ENCODE measurements at places on chromosomes 16 and 17. TPM values are rescaled to one million over a fixed set of nuclear protein-coding genes. Genes with fewer than 3 reads are reported as not detected.

The MYO15A gene
- total RNA-seq = 0.44 TPM

The TM4SF5 gene
- total RNA-seq = not detected

- no peak for DNase-seq
Observed at GRCh38 chr16:19127674-19128131, 13.9 kb downstream of the ITPRIPL2 start.

The MYH11 gene
- total RNA-seq = not detected

- no peak for DNase-seq
Observed at GRCh38 chr17:77127735-77128361, 12.9 kb upstream of the SEC14L1 start.

The HAGH gene
- total RNA-seq = 23.4 TPM

GRCh38 chr16:31440516-31441184 is 1.9 kb downstream of the ZNF843 start:
- no peak for DNase-seq

DNA sequence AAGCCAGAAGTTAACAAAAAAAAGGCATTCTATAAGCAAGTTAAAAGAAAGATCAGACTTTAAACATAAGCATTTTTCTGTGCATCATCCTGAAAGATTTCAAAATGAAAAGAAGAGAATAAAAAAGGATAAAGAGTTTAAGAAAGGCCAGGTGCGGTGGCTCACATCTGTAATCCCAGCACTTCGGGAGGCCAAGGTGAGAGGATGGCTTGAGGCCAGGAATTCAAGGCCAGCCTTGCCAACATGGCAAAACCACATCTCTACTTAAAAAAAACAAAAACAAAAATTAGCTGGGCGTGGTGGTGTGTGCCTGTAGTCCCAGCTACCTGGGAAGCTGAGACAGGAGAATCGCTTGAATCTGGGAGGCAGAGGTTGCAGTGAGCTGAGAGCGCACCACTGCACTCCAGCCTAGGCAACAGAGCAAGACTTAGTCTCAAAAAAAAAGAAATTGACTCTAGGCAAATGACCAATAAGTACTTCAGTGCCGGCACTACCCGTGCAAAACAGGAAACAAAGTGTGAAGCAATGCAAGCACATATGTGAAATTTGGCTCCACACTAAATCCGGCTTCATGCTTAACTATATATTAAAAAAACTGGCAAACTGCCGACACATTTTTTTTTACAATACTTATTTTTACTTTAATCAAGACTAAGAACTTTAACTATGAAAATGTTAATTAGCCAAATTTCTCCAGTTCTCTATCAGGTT is 83.2 kb upstream of the C17orf78 start:
- DNase-seq = peak; percentile 46

DNA sequence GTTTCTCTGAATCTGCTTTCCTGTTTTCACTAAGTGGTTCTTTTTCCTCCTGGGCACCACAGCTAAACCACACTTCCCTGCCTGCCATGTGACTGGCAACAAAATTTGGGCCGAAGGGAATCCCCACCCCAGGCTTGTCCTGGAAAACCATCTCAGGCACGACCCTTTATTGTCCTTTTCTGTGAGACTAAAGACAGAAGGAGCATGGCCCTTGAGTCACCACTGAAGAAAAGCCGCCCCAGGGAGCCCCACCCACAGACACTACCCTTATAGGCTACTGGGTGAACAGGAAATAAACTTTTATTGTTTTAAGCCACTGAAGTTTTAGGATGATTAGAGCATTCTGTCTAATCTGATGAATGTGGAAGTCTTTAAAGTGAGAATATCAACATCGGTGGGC is 88.6 kb upstream of the BRD7 start:
- DNase-seq = no peak

The NAGS gene
- 0.50 TPM for total RNA-seq

- no peak for DNase-seq
Observed at GRCh38 chr16:81592353-81592866, 147.8 kb downstream of the CMIP start.

- no peak for DNase-seq
Observed at GRCh38 chr16:57038166-57038565, 48.8 kb downstream of the NLRC5 start.

GRCh38 chr16:85513649-85514048 is 99.5 kb upstream of the GSE1 start:
- no peak for DNase-seq

DNA sequence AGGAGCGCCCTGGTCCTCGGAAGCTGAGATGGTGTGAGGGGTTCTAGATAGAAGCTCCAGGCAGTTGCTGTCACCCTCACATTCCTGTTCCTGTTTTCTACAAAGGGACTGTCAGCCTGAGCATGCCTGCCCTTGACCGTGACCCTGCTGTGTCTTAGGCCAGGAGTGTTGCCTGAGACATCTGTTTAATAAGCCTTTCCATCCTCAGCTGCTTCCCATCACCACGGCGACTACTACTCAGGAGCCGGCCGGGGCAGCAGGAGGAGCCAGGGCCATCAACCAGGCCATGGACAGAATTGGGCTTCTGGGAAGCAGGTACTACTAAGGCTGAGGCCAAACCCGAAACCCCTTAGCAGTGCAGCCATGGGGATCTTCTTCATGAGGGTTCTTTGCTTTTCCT is 151.4 kb downstream of the KATNIP start:
- no peak for DNase-seq

DNA sequence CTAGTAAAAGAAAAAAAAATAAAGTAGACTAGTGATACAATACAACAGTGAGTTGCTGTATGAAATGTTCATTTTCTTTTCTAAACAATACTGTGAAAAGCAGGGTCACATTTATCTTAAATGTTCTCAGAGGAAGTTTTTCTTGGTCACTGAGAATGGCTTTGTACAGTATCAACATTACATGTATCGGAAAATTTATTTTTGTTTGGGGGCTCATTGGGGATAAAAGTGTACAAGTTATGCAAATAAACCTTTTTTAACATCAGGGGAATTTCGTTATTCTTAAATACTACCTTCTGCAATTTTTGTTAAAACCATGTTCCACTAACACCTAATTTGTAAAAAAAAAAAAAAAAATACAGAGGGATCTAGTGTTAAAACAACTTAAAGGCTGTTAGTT is 8.7 kb upstream of the ZNF594 start:
- no peak for DNase-seq

The TOM1L2 gene
- total RNA-seq = 15.2 TPM

- DNase-seq = no peak
Observed at GRCh38 chr16:66471716-66472393, 44.8 kb downstream of the BEAN1 start.

- DNase-seq = no peak
Observed at GRCh38 chr16:57935904-57936303, 35.0 kb downstream of the CNGB1 start.

DNA sequence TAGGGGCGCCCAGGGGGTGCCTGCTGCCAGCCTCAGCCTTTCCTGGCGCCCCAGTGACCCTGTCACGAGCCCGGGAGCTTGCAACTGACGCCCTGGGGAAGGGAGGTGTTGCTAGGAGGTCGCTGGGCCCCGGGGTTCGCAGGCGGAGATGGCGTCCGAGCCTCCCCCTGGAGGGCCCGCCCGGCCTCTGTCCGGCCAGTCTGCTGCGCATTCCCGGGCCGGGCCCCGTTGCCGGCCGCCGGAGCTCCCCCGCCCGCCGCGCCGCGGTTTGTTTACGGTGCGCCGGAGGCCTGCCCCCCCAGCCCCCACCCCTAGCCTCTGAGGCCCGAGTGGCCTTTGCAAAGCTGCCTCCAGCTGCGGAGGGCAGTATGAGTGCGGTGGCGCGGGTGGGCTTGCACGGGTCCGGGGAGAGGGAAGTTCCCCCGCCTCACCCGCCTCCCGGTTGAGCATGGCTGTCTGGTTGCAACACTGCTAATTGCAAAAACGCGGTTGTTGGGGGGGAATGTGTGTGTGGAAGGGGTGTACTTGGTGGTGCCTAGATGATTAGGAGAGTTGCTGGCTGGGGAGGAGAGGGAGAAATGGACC is 514 bp downstream of the THRA start:
- no peak for DNase-seq

The OXLD1 gene
- total RNA-seq = 44.6 TPM

GRCh38 chr17:31321481-31321880 is at the start of gene EVI2A:
EVI2A (minus strand) TSS chr17:31321622; CDS start chr17:31319013, 2,609 bp downstream.
- DNase-seq = peak; percentile 57

GRCh38 chr17:65366102-65366844 is 195.2 kb downstream of the AXIN2 start:
- peak; percentile 84 for DNase-seq

DNA sequence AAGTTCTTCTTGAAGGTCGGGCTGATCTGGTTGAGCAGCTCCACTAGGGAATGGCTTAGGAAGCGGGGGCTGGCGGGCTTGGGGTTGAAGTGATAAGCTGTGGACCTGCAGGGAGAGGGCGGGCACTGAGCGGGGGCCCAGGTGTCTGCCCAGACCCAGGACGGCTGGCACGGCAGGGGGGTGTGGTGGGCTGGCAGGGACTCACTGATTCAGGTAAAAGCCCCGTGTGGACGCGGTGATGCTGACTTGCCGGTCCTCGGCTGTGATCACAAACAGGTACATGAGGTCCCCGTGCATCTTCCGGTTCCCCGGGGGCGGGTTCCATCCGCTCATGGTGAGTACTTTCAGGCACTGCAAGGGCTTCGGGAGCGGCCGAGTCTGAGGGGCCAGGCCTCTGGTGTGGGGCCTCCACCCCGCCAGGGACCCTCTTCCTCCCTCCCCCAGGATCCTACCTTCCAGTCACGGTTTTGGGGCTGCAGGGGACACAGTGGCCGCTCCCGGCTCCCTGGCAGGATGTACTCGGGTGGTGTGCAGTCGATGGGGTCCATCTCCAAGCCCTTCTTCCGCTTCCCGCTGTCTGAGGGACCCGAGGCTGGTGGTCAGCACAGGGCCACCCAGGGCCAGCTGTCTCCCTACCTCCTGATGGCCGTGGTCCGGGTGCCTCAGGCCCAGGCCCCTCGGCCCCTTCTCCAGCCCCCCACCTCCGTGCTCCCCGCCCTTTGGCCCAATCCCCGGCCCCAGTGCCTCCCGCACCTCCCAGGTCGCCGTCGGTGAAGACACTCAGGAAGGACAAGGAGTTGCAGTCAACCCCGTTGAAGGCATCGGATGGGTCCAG is 10.2 kb downstream of the CLUH start:
- no peak for DNase-seq

GRCh38 chr17:67431249-67432015 is 54.4 kb downstream of the PITPNC1 start:
- DNase-seq = peak; percentile 79

DNA sequence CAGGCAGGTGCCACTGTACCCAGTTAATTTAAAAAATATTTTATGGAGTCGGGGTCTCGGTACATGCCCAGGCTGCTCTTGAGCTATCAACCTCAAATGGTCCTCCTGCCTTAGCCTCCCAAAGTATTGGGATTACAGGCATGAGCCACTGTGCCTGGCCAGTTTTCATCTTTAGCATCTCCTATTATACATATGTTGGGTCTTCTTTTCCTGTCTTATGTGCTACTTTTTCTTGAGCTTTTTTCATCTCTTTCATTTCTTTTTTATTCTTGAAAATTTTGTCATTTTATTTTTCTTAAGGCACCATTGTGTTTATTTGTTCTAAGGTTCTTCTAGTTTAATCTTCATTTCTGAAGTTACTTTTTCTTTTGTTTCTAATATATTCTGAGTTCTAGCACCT is 20.7 kb downstream of the BANP start:
- no peak for DNase-seq

DNA sequence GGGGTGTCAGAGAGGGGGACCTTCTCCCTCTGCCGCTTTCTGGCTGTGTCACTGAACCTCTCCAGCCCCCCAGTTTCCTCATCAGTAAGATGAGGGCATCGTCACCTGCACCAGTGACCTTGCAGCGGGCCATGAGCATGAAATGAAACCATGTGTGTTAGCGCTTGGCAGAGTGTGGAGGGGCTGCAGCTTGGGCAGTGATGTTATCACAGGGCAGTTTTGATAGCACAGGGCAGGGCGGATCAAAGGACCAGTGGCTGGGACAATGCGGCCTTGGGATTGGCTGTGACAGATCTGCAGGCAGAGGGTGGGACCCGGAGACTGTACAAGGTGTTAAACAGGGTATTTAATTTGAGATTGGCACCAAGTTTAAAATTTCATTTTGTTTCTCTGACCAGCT is 38.9 kb upstream of the NAT9 start:
- DNase-seq = no peak

GRCh38 chr16:73190256-73190655 is 142.3 kb upstream of the ZFHX3 start:
- DNase-seq = no peak

- DNase-seq = no peak
Observed at GRCh38 chr17:67528751-67529436, 151.8 kb downstream of the PITPNC1 start.

The LITAFD gene
- not detected for total RNA-seq

The ZG16 gene
- not detected for total RNA-seq

The TP53TG3F gene
- not detected for total RNA-seq

GRCh38 chr17:66951605-66951953 is 12.9 kb upstream of the CACNG4 start:
- no peak for DNase-seq

The TIGD7 gene
- total RNA-seq = 7.9 TPM

The NT5M gene
- total RNA-seq = 4.8 TPM

DNA sequence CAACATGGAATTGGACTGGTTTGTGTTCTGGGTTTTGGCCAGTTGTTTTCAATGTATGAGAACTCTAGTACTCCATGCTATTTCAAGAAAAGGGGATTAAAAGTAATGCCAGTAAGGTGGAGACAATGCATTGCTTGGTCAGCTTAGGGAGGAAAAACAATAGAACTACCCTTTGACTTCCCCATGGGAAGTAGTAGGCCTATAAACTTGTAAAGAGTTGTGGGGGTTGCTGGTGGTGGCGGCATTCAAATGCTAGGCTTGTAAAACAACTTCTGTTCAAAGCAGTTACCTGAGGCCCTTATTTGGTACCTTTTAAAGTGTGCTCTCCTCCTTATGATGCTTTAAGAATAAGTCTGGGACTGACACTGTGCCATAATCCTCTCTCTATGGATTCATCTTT is 9.4 kb downstream of the MAP3K3 start:
- no peak for DNase-seq

- no peak for DNase-seq
Observed at GRCh38 chr16:62102588-62102987, 66.3 kb upstream of the CDH8 start.

DNA sequence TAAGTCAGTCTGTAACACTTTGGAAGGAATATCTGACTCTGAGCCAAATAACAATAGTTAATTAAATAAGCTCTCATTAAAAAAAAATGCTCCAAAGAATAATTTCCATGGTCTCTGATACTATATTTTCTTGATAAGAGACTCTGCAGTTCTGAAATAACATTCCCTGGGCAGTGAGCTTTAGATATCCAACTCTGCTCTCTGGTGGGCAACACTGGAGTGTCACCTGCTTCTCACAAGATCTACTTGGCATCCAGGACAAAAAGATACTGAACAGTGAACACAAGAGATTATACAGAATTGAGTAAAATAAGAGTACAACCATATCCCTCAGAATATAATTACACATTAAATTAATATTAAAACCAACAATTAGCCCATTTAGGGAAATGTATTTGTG is 13.7 kb downstream of the BLMH start:
- peak; percentile 53 for DNase-seq

The ADGRG1 gene
- 0.75 TPM for total RNA-seq

All from A673 (cell line).